Activated naive CD4-positive, alpha-beta T cell treated with anti-CD3 and anti-CD28 coated beads for 36 hours (primary cell): ENCODE measurements at places on chromosomes 16 and 17.

DNA sequence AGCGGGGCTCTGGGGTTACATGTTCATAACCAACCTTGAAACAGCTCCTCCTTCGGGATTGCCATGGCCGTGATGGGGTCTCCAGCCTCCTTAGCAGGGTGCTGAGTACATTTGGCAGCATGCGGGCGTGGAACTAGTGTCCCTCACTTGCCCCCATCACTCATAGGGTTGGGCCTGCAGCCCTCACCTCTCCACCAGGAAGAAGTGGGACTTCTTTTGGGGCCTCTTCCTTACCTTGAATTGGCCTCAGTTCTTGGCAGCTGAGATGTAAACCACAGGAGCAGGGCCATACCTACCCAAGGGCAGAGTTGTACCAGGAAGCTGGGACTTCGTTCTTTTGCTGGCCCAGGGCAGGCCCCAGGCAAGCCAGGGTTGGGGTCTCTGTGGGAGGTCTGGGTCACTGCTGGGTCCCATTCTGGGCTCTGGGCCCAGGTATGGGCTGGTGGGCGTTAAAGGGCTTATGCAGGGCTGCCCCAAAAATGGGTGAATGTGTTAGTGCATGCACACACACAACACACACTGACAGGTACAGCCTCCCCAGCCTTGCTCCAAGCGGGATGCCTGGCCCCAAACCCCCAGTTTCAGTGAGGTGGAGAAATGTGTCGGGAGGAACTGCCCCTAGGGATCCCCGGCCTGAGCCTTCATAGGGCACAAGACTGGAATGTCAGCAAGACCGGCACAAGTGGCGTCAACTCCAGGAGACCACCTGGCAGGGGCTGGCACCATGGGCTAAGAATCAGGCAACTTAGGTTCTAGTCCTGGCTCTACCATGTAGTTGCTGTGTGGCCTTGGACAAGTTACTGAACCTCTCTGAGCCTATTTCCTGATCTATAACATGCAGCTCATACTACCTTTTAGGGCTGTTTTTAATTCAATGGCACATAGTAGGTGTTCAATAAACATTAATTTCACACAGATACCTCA, 3.9 kb upstream of the KRT15 start:
- no peaks in the 10 kb centered on the region for H3K4me1 ChIP-seq
- H3K36me3 ChIP-seq: no peaks in the 10 kb centered on the region
- H3K27me3 ChIP-seq: peaks cover 13% of the 10 kb centered on the region
- no peak for DNase-seq
- no peak overlapping the region for H3K27ac ChIP-seq

GRCh38 chr17:21077281-21077680, 34.5 kb upstream of the USP22 start:
- no peak for DNase-seq
- H3K4me3 ChIP-seq: no peak overlapping the region
- H3K4me1 ChIP-seq: no peaks in the 10 kb centered on the region
- no peak overlapping the region for H3K27ac ChIP-seq
- no peaks in the 10 kb centered on the region for H3K27me3 ChIP-seq

GRCh38 chr16:23807028-23807427, 28.8 kb upstream of the PRKCB start:
- no peaks in the 10 kb centered on the region for H3K27me3 ChIP-seq
- H3K4me3 ChIP-seq: no peak overlapping the region
- peaks cover 12% of the 10 kb centered on the region for H3K4me1 ChIP-seq
- no peak for DNase-seq
- H3K27ac ChIP-seq: no peak overlapping the region

GRCh38 chr17:47995241-47995935, 24.5 kb downstream of the CDK5RAP3 start:
- no peaks in the 10 kb centered on the region for H3K27me3 ChIP-seq
- DNase-seq: no peak
- peaks cover 4% of the 10 kb centered on the region for H3K4me1 ChIP-seq
- no peak overlapping the region for H3K27ac ChIP-seq

GRCh38 chr16:75000481-75001081, 1.8 kb downstream of the ZNRF1 start:
- peaks cover 4% of the 10 kb centered on the region for H3K36me3 ChIP-seq
- H3K4me3 ChIP-seq: peak overlapping the region; percentile 78
- H3K27ac ChIP-seq: no peak overlapping the region
- peaks cover 26% of the 10 kb centered on the region for H3K4me1 ChIP-seq

DNA sequence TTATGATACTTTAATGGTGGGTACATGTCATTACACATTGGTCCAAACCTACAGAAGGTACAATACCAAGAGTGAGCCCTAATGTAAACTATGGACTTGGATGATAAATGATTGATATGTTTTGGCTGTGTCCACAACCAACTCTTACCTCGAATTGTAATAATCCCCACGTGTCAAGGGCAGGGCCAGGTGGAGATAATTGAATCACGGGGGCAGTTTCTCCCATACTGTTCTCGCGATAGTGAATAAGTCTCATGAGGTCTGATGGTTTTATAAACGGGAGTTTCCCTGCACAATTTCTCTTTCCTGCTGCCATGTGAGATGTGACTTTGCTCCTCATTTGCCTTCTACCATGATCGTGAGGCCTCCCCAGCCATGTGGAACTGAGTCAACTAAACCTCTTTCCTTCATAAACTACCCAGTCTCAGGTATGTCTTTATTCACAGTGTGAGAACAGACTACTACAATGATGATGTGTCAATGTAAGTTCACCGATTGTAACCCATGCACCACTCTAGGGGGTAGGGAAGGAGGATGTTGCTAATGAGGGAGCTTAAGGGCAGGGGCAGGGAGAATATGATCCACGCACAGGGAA, 7.0 kb upstream of the METTL22 start:
- H3K36me3 ChIP-seq: no peaks in the 10 kb centered on the region
- H3K27me3 ChIP-seq: peaks cover 7% of the 10 kb centered on the region
- H3K27ac ChIP-seq: no peak overlapping the region
- no peak for DNase-seq
- no peaks in the 10 kb centered on the region for H3K4me1 ChIP-seq
- H3K4me3 ChIP-seq: no peak overlapping the region

DNA sequence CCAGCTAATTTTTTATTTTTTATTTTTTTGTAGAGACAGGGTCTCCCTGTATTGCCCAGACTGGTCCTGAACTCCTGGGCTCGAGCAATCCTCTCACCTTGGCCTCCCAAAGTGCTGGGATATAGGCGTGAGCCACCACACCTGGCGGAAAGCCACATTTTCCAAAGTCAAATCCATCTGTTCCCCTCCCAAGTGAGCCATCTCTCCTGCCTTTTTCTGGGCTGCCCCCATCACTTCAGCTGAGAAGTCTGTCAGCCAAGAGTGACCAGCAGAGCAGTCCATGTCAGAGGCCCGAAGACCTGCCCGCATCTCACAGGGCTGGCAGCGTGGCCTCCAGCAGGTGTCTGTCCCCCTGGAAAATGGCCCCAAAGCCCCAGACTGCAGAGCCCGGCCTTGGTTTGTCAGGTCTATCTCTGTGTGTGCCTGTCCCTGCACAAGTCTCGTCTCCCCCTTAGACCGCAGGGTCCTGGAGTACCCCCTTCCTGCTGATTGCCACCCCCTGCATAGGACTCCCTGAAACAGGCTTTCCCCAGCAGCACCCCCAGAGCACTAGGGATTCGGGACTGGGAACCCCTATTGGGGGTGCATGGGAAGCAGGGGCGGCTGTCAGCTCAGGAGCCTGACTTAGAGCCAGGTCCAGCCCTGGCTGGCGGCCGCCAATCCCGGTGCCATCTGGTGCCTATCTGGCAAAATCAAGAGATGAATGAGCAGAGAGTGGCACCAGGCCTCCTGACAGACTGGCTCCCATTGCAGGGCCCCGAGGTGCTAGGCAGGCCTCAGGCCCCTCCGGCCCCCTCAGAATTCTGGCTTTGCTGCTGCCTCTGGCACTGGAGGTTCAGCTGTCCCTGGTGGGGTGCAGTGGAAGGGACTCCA, 7.8 kb downstream of the TTYH2 start:
- H3K27me3 ChIP-seq: no peaks in the 10 kb centered on the region
- no peak for DNase-seq
- no peak overlapping the region for H3K27ac ChIP-seq
- no peak overlapping the region for H3K4me3 ChIP-seq
- H3K4me1 ChIP-seq: no peaks in the 10 kb centered on the region

GRCh38 chr17:56880133-56880532, 33.7 kb downstream of the TRIM25 start:
- H3K27me3 ChIP-seq: peaks cover 2% of the 10 kb centered on the region
- H3K36me3 ChIP-seq: no peaks in the 10 kb centered on the region
- no peak overlapping the region for H3K4me3 ChIP-seq
- no peak overlapping the region for H3K27ac ChIP-seq

DNA sequence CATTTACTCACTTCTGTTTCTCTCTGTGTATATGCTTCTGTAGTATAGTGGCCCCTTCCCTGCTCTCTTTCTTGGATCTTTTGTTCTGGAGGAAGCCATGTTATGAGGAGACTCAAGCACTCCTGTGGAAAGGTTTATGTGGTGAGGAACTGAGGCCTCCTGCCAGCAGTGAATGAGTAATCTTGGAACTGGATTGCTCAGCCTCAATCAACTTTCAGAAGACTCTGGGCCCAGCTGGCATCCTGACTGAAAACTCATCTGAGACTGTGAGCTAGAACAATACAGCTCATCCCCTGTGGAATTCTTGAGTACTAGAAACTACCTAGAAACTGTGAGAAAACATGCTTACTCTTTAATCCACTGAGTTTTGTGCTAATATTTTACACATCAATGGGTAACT, 133.1 kb upstream of the ZKSCAN2 start:
- no peak overlapping the region for H3K4me3 ChIP-seq
- H3K4me1 ChIP-seq: no peaks in the 10 kb centered on the region
- no peak overlapping the region for H3K27ac ChIP-seq
- peak; percentile 8 for DNase-seq
- H3K27me3 ChIP-seq: peaks cover 10% of the 10 kb centered on the region

DNA sequence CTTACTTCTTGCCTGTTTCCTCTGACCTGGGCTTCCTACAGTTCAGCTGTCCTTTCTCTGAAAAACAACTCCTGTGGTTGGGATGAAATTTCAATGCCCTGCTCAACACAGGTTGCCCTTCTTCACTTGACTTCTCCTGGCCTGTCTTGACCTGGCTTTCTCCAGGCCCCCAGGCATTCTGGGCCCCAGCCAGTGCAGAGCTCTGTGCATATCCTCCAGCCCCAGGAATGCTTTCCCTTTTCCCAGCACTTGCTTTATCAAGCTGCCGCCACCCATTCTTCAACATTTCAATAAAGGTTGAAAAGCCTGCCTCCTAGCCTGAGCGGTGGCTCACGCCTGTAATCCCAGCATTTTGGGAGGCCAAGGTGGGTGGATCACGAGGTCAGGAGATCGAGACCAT, 10.8 kb downstream of the ODAD4 start:
- H3K4me1 ChIP-seq: no peaks in the 10 kb centered on the region
- H3K27me3 ChIP-seq: no peaks in the 10 kb centered on the region
- no peak overlapping the region for H3K27ac ChIP-seq
- H3K4me3 ChIP-seq: no peak overlapping the region
- DNase-seq: no peak

GRCh38 chr17:7290685-7291084, 3.8 kb downstream of the YBX2 start:
- no peak overlapping the region for H3K4me3 ChIP-seq
- DNase-seq: no peak
- H3K27me3 ChIP-seq: peaks cover 17% of the 10 kb centered on the region
- H3K36me3 ChIP-seq: no peaks in the 10 kb centered on the region
- no peak overlapping the region for H3K27ac ChIP-seq

DNA sequence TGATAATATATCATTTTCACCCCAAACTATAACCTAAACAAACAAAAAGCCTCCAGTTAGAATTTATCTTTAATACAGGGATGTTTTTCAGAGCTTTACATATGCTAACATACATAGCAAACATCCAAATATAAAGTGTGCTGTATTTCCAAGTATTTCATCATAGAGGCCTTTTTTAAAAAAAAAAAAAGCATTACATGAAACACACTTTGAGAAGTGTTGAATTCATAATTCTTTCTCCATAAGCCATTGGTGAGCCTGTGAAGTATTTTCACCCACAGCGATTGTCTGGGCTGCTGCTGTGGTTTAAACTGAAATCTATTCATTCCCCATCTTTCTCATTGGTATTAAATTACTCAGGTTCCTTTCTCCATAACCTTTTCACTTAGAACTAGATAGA, 503.4 kb upstream of the CDH8 start:
- no peaks in the 10 kb centered on the region for H3K36me3 ChIP-seq
- H3K4me3 ChIP-seq: no peak overlapping the region
- DNase-seq: no peak
- no peaks in the 10 kb centered on the region for H3K4me1 ChIP-seq

GRCh38 chr16:56841233-56841632, 23.8 kb upstream of the SLC12A3 start:
- no peak for DNase-seq
- no peak overlapping the region for H3K27ac ChIP-seq
- H3K4me3 ChIP-seq: no peak overlapping the region
- peaks cover 50% of the 10 kb centered on the region for H3K36me3 ChIP-seq

DNA sequence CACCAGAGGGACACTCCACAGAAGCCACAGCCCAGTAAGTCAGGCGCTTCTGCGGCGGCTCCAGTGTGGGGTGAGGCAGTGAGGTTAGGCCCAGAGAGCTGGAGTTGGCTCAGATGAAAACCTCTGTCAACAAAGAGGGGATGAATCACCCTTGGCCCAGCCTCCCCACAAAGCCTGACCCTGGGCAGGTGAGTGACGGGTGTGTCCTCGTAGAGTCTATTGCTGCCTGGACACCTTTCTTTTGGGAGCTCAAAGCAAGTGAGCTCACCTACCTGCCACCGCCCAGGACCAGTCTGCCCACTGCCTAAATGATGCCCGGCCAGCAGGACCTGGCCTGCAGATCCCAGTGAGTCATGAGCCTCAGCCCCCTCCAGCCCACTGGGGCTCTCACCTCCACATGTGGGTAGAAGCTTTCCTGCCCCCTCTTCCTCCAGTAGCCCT, 24.9 kb upstream of the DBNDD1 start:
- no peak overlapping the region for H3K4me3 ChIP-seq
- H3K27me3 ChIP-seq: peaks cover 9% of the 10 kb centered on the region
- H3K36me3 ChIP-seq: peaks cover 11% of the 10 kb centered on the region

GRCh38 chr16:55072976-55073375, 142.3 kb downstream of the IRX5 start:
- H3K4me1 ChIP-seq: no peaks in the 10 kb centered on the region
- H3K27me3 ChIP-seq: peaks cover 4% of the 10 kb centered on the region
- DNase-seq: no peak
- no peak overlapping the region for H3K27ac ChIP-seq
- no peak overlapping the region for H3K4me3 ChIP-seq

DNA sequence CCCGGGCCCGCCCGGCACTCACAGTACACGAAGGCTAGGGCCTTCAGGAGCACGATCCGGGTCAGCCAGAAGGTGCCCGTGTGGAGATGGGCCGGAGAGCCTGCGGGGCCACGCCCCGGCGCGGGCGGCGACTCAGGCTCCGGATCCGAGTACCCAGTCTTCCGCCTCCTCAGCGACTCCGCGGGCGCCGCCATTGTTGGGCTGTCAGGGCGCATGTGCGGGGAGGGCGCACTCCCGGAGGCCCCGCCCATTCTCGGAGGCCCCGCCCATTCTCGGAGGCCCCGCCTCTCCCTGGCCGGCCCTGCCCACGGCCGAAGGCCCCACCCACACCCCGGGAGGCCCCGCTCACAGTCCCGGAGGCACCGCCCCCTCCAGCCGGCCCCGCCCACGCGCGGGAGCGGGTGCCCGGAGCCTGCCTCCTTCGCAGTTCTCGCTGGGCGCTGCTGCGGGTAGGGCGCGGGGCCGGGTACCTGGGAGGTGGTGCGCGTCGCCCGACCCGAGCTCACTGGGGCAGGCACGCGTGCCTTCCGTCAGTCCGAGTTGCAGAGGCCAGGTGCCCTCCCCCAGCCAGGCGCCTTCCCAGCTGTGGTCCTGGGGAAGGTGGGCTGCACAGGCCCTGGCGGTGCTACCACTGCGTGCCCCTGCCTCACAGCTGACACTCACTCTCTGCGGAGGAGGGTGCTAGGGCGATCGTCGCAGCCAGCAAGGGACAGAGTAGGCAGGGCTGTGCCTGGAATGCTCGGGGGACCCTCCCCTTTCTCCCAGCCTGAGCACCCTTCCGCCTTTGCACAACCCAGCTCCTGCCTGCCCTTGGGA, at the start of gene LMF1:
Gene LMF1 (minus strand): TSS at position 219 of the 816 bp plus-strand sequence. CDS start 4 bp downstream, at position 215.
- peak within 1 kb of the TSS; percentile 41 for H3K27ac ChIP-seq
- peaks cover 7% of the 10 kb centered on the region for H3K36me3 ChIP-seq
- DNase-seq: peak; percentile 96
- no peaks in the 10 kb centered on the region for H3K27me3 ChIP-seq
